Esophagus squamous epithelium (tissue), 5 donors: ENCODE measurements at places on chromosomes 1 and 21.
A peak's percentile ranks its signal among the peaks of the same experiment; 100 is the strongest.

DNA sequence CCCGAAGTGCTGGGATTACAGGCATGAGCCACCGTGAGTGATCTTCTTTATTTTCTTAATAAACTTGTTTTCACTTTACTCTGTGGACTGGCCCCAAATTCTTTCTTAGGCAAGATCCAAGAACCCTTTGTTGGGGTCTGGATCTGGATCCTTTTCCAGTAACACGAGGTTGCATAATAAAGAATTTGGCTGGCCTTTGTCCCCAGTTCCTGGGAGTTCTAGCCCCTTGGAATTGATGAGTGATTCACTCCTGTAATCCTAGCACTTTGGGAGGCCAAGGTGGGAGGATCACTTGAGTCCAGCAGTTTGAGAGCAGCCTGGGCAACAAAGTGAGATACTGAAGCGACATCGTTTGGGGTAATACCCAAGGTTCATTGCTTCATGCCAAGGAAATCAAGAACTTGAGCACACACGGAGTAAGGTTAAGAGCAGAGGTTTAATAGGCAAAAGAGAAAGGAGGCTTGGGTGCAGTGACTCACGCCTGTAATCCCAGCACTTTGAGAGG is 2.2 kb upstream of the TOMM20 start:
- DNase-seq = no peak
- H3K4me3 ChIP-seq = no peak overlapping the region
- no peaks in the 10 kb centered on the region for H3K36me3 ChIP-seq
- peaks cover 13% of the 10 kb centered on the region for H3K4me1 ChIP-seq
- no peaks in the 10 kb centered on the region for H3K27me3 ChIP-seq
- no peak overlapping the region for H3K27ac ChIP-seq

GRCh38 chr21:34736116-34736874 is 67.5 kb downstream of the CLIC6 start:
- no peak overlapping the region for H3K27ac ChIP-seq
- no peaks in the 10 kb centered on the region for H3K4me1 ChIP-seq
- peaks cover 12% of the 10 kb centered on the region for H3K27me3 ChIP-seq
- DNase-seq = no peak

- H3K27ac ChIP-seq = no peak overlapping the region
- H3K36me3 ChIP-seq = no peaks in the 10 kb centered on the region
- H3K27me3 ChIP-seq = no peaks in the 10 kb centered on the region
- H3K4me1 ChIP-seq = peaks cover 3% of the 10 kb centered on the region
- DNase-seq = no peak
- H3K4me3 ChIP-seq = no peak overlapping the region
These were observed 41.8 kb upstream of the PIGC start for GRCh38 chr1:172485626-172486025.

GRCh38 chr1:51719146-51719545 is 102.3 kb downstream of the OSBPL9 start:
- no peak overlapping the region for H3K4me3 ChIP-seq
- H3K36me3 ChIP-seq = no peaks in the 10 kb centered on the region
- no peaks in the 10 kb centered on the region for H3K4me1 ChIP-seq
- H3K27me3 ChIP-seq = no peaks in the 10 kb centered on the region
- DNase-seq = no peak
- H3K27ac ChIP-seq = no peak overlapping the region

DNA sequence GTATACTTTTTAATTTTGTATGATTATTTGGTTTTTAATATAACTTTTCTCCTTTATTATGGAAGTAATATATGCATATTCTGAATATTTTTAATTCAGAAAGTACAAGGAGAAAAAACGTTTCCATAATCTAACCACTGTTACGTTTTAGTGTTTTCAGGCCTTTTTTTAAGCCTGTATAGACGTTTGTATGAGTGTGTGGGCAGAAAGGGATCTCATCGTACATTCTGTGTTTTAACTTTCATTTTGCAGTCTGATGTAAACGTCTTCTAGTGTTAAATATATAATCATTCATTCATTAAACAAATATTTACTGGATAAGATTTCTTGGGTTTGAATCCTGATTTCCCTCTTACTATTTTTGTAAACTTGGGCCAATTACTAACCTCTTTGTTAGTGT is 38.0 kb upstream of the PLEKHO1 start:
- no peak overlapping the region for H3K4me3 ChIP-seq
- H3K27me3 ChIP-seq = no peaks in the 10 kb centered on the region
- no peak for DNase-seq
- H3K27ac ChIP-seq = peak overlapping the region; percentile 25
- H3K4me1 ChIP-seq = no peaks in the 10 kb centered on the region

- H3K27me3 ChIP-seq = no peaks in the 10 kb centered on the region
- no peak for DNase-seq
- H3K36me3 ChIP-seq = no peaks in the 10 kb centered on the region
- no peak overlapping the region for H3K27ac ChIP-seq
- peaks cover 9% of the 10 kb centered on the region for H3K4me1 ChIP-seq
These were observed 19.3 kb upstream of the UMODL1 start for GRCh38 chr21:42051788-42052187.

GRCh38 chr1:55181666-55182065 is 33.5 kb downstream of the USP24 start:
- no peaks in the 10 kb centered on the region for H3K27me3 ChIP-seq
- no peak for DNase-seq
- no peaks in the 10 kb centered on the region for H3K36me3 ChIP-seq

GRCh38 chr1:168065506-168065905 is 71.2 kb downstream of the GPR161 start:
- H3K36me3 ChIP-seq = peaks cover 75% of the 10 kb centered on the region
- H3K27ac ChIP-seq = no peak overlapping the region
- no peaks in the 10 kb centered on the region for H3K27me3 ChIP-seq
- H3K4me3 ChIP-seq = no peak overlapping the region
- DNase-seq = no peak
- no peaks in the 10 kb centered on the region for H3K4me1 ChIP-seq

DNA sequence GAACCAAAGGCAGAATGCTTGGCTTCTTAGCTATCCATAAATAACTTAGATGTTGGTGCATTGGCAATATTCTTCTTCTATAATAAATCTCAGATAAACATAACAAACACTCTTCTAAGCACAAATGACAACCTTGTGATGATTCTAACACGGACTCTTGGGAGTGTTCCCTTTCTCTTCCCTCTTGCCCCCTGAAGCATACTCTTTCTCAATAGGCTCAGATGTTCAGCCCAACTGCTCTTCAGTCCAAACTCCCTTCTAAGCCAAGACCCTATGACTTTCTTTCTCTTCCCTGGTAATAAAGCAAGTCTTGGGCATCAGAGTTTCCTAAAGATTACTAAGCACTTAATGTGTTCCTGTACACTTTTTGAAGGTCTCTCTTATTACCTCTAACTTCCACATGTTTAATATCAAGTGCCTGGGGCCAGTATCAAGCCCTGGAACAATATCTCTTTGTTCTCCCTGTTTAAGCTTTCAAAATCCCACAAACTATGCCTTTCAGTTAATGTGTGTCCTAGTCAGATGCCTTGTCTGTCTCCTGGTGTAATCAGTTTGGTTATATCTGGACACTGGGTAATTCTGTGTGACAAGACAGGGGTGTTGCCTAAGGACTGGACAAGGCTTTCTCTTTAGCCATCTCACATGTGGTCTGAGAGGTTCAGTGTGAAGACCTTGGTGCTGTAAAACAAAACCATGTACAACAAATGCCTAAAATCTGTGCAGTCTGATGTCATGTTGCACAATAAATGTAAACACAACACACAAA is 92.9 kb upstream of the IVNS1ABP start:
- H3K4me1 ChIP-seq = peaks cover 11% of the 10 kb centered on the region
- DNase-seq = no peak
- no peak overlapping the region for H3K4me3 ChIP-seq
- H3K27me3 ChIP-seq = no peaks in the 10 kb centered on the region
- no peaks in the 10 kb centered on the region for H3K36me3 ChIP-seq
- H3K27ac ChIP-seq = peak overlapping the region; percentile 25

GRCh38 chr1:208842451-208842850 is 598.3 kb upstream of the PLXNA2 start:
- H3K4me3 ChIP-seq = no peak overlapping the region
- H3K4me1 ChIP-seq = no peaks in the 10 kb centered on the region
- H3K27me3 ChIP-seq = no peaks in the 10 kb centered on the region

DNA sequence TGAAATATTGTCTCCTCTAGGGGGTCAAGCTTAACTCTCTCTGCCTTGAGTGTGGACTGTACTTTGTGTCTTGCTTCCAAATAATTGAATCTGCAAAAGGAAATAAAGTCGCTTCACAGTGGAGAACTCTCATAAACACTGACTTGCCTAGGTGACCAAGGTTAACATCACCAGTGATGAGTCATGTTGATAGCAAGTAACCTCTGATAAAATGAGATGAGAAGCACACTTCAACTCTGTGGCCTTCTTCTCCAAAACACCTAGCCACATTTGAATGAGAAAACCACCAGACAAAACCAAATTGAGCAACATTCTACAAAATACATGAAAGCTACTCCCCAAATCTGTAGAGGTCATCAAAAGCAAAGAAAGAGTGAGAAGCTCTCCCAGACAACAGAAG is 37.6 kb downstream of the PDE4B start:
- no peak overlapping the region for H3K4me3 ChIP-seq
- no peaks in the 10 kb centered on the region for H3K4me1 ChIP-seq
- H3K27me3 ChIP-seq = no peaks in the 10 kb centered on the region
- no peak for DNase-seq
- H3K27ac ChIP-seq = no peak overlapping the region
- H3K36me3 ChIP-seq = no peaks in the 10 kb centered on the region

DNA sequence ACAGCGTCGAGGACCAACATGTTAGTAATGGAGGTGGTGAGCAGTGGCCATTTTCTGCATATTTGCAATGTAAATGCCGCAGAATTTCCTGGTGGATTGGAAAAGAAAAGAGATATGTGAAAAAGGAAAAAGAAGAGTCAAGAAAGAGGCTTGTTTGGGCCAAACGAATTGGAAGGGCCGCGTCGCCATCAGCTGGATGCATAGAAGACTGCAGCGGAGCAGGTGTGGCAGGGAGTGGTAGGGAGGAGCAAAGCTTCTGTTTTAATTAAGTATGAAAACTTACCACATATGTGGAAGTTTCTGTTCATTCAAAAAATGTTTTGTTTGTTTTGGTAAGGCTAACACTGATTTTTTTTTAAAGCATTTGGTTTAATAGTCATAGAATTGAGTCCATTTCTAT is 690.7 kb downstream of the NCAM2 start:
- H3K4me3 ChIP-seq = no peak overlapping the region
- no peaks in the 10 kb centered on the region for H3K27me3 ChIP-seq
- no peak overlapping the region for H3K27ac ChIP-seq
- no peaks in the 10 kb centered on the region for H3K36me3 ChIP-seq

DNA sequence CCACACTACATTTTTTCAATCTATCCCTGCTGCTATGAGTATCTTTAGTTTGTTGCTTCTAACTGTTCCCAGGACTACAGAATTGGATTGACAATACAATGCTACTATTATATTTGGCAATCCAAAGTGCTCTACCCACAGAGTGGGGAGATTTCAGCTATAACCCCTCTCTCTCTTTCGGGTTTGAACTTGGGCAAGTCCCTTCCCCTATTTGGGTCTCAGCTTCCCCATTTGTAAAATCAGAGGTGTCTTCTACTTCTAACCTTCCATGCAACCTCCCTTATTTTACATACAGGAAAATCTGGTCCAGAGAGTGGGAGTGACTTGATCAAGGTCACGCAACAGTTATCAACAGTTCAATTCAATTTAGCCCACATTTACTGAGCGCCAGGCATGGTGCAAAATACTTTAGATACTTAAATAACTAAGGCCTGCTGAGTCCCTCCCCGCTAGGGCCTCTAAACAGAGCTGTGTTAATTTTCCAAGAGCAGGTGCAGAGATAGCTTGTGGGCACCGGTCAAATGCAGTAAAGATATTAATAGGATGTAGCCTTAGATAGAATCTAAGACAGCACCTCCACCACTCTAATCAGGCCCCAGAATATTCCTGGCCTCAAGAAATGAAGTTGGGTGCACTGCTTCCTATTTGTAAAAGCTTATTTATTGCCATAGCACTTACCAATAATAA is 9.4 kb upstream of the GPX7 start:
- no peaks in the 10 kb centered on the region for H3K4me1 ChIP-seq
- DNase-seq = no peak
- peaks cover 17% of the 10 kb centered on the region for H3K27me3 ChIP-seq
- no peak overlapping the region for H3K27ac ChIP-seq

GRCh38 chr1:111561328-111561727 is 57.9 kb upstream of the ADORA3 start:
- no peaks in the 10 kb centered on the region for H3K4me1 ChIP-seq
- DNase-seq = no peak
- no peaks in the 10 kb centered on the region for H3K27me3 ChIP-seq
- H3K4me3 ChIP-seq = no peak overlapping the region
- H3K27ac ChIP-seq = no peak overlapping the region
- no peaks in the 10 kb centered on the region for H3K36me3 ChIP-seq

DNA sequence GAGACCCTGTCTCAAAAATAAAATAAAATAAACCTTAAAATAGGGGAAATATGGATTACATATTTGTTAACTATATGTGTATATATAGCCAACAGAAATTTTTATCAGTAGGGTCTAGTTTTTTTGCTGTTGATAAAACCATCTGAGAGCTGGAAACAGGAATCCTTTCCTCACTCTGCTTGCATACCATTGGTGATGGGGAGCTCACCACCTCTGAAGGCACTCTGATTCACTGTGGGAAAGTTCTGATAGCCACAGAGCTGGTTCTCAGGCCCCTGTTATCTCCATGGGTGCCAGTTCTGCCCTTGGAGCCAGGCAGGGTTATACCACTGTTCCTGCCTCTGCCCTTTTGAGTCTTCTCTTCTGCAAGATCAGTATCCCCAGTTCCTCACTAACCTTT is 17.8 kb upstream of the ZC3H12A start:
- H3K4me3 ChIP-seq = no peak overlapping the region
- H3K4me1 ChIP-seq = peaks cover 10% of the 10 kb centered on the region
- no peak for DNase-seq

- H3K36me3 ChIP-seq = no peaks in the 10 kb centered on the region
- H3K27ac ChIP-seq = no peak overlapping the region
- H3K4me1 ChIP-seq = peaks cover 8% of the 10 kb centered on the region
These were observed 32.4 kb downstream of the RGS5 start for GRCh38 chr1:163170331-163170730.

DNA sequence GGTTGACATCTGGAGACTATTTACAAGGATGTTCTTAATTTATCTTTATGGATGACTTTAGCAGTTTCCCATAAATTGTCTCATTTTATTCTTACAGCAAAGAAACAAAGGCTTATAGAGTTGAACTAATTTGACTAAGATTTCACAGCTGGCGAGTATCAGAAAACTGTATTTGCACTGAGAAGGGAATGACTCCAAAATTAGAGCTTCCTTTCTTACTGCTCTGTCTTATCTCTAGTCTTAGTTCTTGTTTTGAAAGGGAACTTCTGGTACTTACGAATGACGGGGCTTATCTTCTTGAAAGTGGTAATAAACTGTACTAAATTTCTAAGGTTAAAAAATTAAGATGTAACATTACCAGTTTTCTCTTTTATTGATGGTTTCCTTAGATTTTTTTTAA is 13.6 kb downstream of the CNST start:
- no peaks in the 10 kb centered on the region for H3K36me3 ChIP-seq
- no peak for DNase-seq
- H3K27ac ChIP-seq = peak overlapping the region; percentile 82
- H3K4me3 ChIP-seq = no peak overlapping the region
- H3K27me3 ChIP-seq = no peaks in the 10 kb centered on the region

DNA sequence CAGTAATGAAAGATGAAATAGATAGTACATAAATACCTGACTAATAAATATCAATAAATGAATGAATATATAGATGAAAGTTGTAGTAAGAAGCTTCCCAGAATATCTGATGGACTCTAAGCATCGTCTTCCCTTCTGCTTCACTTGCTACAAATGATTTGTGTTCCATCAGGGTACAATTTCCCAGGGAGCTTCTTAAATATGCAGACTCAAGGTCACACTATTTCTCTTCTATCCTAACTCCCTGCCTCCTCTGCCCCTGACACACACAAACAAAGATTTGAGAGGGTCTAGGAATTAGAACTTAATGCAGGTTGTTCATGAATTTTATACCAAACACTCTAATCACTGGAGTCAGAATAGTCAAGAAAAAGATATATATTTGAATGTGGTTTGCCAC is 415.9 kb upstream of the TMPRSS15 start:
- H3K27me3 ChIP-seq = no peaks in the 10 kb centered on the region
- no peaks in the 10 kb centered on the region for H3K4me1 ChIP-seq
- no peaks in the 10 kb centered on the region for H3K36me3 ChIP-seq
- no peak overlapping the region for H3K4me3 ChIP-seq
